Activated CD4-positive, CD25-positive, alpha-beta regulatory T cell treated with anti-CD3 and anti-CD28 coated beads, Interleukin-2, amount 50 U/mL, for 16 hours (primary cell): ENCODE measurements at places on chromosomes 12 and 14.

GRCh38 chr14:81485372-81485771 is 48.3 kb downstream of the SEL1L start:
- no peak for DNase-seq

DNA sequence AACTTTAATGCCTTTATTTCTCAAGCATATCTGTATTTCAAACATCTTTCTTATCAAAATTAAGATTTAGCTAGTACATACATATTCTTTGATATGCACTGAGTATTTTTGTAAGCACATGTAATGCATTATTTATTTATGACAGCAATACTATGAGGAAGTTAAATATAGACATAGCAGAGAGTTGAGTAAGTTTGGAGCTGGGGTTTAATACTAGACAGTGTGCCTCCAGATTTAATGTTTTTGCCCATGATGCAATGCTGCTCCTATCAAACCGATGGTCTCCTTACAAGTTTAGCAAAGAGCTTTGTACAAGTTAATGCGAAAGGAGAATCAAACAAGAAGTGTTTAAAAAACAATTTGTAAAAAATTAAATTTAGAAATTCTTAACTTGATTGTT is 826.6 kb upstream of the MGAT4C start:
- no peak for DNase-seq

DNA sequence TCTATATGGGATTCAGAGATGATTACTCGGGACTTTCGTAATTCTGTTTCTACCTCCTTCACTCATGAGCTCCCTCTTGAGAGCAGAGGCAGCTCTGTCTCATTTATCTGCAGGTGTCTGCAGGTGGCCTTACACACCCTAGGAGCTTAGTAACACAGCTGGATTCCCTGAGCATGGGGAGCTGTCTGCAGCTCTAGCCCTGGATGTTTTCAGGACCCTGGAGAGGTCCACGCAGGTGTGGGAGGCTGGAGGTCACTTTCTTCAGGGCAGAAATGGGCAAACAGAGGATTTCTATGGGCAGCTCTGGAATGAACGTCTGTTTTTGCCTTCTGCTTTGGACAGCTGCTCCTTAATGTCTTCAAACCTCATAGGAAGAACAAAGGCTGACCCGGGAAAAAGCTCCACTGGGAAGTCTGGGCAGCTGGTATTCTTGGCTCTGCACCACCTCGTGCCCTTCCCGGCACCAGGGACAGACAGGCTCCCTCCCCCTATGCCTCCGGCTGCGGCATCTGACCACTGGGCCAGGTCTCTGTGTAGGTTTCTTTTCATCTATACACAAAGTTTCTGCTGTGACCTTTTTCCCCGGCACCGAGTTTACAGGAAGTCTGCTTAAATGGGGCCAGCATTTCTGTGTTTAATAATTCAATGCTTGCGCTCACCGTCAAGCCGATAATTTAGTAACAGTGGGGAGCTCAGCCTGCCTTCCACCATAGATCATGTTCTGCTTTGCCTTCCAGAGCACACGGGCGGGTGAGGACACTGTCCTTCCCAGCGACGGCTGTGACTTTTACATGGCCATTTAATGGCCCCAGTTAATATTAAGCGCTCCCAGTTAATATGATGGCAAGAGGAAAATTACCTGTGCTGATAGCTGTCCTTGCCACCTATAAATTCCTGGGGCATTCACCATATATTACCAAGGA is 320.2 kb upstream of the SFSWAP start:
- DNase-seq: no peak

- DNase-seq: no peak
Measured at GRCh38 chr12:14618983-14619382, 51.3 kb upstream of the PLBD1 start.

DNA sequence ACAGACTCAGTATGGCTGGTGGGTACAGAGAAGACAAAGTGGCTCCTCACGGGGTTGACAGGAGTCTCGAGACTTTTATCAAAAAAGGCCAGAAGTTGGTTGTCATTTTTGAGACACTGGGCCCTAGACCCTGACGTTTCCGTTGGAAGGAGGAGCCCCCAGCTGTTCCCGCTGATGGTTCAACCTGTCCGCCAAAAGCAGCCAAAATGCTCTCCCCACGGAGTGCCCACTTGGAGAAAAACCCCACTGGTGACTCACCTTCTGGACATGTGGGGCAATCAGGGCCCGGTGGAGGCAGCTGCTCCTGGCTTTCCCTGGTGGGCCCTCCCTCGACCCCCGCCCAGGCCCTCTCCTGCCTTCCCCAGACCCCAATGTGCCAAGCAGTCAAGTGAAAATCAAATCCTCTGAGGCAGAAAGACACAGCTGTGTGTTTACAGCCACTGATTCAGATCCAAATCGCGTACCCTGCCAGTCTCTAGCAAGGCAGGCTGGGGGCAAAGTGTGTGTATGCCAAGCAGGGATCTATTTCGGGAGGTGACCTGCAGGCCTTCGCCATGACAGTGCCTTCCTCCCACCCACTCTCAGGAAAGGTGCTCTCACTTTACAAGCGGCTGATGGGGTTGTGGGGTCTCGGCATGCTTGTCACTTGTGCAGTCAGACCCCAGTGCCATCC is 347.4 kb downstream of the DPF3 start:
- no peak for DNase-seq

- no peak for DNase-seq
Measured at GRCh38 chr12:56271031-56271430, 4.3 kb downstream of the COQ10A start.

DNA sequence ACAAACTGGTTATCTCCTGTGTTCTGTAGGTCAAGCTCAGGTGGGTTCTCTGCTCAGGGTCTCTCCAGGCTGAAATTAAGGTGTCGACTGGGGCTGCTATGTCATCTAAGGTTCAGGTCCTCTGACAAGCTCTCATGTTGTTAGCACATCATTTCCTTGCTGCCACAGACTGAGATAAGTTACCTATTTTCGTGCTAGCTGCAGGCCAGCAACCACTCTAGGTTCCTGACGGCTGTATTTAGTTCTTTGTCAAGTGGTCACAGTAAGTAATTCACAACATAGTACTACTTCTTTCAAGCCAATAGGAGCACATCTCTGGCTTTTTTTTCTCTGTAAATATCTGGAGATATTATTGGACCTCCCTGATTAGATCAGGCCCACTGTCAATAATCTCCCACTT is 169.3 kb upstream of the CAND1 start:
- no peak for DNase-seq

DNA sequence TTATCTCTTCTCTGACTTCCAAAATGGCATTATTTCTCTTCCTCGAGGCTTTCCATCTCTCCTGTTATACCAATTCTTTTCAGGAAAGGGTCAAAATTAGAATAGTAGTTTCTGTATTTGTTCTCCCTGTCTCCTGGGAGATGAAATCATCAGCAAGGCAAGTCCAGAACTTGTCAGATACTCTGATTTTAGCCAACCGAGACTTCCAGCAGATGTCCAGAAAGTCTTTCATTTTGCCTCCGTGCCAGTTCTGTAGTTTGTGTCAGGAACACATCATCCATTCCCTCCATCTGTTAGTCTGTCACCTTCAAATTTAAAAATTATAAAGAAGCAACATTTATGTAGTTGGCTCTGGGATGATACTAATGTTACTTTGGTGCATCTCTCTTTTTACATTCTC is 275.7 kb downstream of the CCDC59 start:
- no peak for DNase-seq

GRCh38 chr12:107732365-107732764 is 28.6 kb downstream of the PRDM4 start:
- DNase-seq: no peak

- no peak for DNase-seq
Measured at GRCh38 chr12:64671681-64672080, 61.4 kb downstream of the RASSF3 start.

- no peak for DNase-seq
Measured at GRCh38 chr12:113202300-113203075, 17.0 kb downstream of the RITA1 start.

DNA sequence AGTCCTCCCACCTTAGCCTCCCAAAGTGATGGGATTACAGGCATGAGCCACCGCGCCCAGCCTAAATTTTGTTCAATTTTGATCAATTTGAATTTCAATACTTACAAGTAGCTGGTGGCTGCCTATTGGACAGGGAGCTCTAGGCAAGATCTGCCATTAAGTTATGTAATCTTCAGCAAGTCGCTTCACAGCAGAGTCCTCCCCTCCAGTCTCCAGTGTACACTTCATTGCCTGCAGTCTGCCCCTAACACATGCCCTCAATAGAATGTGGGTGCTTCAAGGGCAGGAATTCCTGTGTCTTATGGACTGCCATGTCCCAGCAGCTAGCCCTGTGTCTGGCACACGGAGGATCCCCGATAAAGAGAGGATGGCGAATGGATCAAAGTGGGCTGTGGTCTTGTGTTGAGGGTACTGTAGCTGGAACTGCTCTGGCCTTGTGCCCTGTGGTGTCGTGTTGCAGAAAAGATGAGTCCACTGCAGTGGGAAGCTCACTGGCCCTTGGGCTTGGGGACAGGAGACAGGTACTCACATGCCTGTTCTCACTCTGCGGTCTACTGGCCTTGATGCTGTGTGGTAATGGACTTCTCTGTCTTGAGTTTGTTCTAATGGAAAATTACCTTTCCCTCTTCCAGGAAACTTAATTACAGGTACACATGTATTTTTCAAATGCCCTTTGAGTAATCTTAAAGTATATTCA is 67.6 kb downstream of the TECPR2 start:
- DNase-seq: no peak

DNA sequence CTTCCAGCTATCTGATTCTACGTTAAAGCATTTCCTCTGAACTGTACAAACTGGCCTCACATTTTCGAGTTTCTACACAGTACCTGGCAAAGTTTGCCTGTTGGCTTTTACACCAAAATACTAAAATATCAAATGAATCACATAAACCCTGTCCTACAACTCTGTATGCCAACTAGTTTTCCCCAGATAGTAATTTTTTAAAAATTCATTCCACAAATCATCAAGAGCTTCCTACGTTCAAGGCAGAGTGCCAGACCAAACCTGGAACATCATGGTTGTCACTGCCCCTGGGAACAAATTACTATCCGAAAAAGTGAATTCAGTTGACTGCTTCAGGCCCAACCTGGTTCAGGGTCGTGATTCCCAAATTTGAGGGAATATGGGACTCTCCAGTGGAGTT is 2.1 kb downstream of the TMEM30B start:
- DNase-seq: no peak

DNA sequence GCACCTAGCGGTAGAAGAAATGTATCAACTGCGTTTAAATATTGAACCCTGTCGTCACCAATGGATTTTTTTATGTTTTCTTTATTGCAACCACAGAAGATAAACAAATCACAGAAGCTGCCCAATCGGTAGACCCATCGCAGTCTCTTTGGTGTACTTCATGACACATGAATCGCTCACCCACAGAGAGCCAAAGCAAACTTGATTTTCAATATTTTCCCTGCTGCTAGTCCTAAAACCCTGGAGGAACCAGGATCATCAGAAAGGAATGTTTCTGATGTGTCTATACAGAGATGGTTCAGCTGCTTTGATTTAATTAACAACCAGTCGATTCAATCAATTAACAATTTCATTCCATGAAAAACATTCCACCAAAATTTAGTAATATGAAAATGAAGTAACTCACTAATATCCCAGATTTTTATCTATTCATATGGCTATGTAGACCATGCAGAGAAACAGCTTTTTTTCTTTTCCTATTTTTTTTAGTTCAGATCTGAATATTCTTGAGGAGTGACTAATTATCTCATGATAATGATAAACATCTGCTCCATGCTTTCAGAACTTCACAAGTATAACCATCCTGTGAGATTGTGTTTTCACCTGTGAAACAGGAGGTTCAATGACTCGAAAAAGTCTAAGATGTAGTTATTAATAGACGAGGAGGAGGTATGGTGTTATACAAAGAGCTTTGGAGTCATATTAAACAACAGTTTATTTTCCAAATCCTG is 46.1 kb downstream of the DIO2 start:
- no peak for DNase-seq

DNA sequence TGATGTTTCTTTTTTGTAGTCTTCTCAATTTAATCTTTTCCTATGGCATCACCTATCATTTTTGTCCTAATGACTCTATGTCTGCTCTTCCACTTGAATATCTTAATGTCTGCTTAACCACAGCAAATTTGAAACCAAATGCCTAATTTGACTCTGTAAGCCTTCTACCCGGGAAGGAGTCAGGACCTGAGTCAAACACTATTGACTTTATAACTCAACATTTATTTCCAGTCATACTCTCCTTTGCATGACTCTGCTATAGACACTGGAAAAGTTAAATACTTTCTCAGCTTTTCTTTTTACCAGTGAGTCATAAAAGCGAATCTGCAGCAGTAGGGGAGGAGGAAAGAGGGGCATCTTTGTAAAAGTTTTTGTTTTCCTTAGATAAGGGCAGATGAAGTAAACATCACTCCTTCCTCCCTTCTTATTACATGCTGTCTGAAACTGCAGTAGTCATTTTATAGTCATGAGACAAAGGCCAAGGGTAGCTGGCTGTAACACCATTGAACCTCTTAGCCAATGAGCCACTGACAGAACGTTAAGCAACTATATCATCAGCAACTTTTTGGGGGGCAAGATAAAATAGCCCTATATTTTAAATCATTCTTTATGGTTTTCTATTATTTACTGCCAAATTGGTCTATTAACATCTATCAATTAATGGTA is 179.3 kb downstream of the MIPOL1 start:
- DNase-seq: no peak

DNA sequence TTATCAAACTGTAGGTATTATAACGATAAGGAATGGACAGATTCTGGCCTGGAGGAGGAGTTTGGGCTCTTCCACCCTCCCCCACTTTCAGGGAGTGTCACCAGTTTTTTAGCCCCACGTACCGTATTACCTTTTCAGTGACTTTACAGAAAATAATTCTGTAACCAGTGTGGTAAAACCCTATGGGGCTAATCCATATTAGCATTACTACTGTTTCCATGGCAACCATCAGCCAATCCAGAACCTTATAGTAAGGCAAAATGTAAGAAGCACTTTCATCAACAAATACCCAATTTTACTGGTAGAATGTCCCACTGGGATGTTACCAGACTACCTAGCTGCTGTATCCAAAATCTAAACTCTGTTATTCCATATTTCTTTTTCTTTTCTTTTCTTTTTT is 50.7 kb downstream of the BICDL1 start:
- DNase-seq: no peak

GRCh38 chr14:104264495-104265265 is 126.3 kb downstream of the KIF26A start:
- DNase-seq: no peak

GRCh38 chr12:131261906-131262305 is 308.2 kb downstream of the ADGRD1 start:
- DNase-seq: no peak

DNA sequence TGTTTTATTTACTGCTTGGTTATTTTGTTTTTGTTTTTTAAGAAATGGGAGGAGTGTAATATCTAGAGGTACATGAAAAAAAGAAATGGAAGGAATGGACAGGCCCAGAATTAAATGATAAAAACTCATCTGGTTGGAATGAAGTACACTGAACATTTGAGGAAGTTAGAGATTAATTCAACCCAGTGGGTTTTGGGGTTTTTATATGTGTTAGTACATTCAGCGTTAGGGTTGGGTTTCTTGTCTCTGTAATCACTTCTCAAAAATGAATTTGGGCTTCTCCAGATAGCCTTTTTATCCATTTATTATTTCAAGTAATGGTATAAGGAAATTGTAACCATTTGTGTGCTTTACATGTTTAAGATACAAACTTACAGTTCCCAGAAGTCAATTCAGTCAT is 19.5 kb upstream of the NUP107 start:
- DNase-seq: no peak
